ENCODE measurements at places on chromosomes 5 and 9.

- peaks cover 10% of the 10 kb centered on the region for H3K27me3 ChIP-seq
- DNase-seq: no peak
- no peak overlapping the region for H3K27ac ChIP-seq
- no peaks in the 10 kb centered on the region for H3K4me1 ChIP-seq
- H3K4me3 ChIP-seq: no peak overlapping the region
- no peaks in the 10 kb centered on the region for H3K36me3 ChIP-seq
Measured at GRCh38 chr5:135864503-135865435, 30.3 kb downstream of the SLC25A48 start.

- no peaks in the 10 kb centered on the region for H3K4me1 ChIP-seq
- DNase-seq: no peak
- no peak overlapping the region for H3K27ac ChIP-seq
- no peaks in the 10 kb centered on the region for H3K36me3 ChIP-seq
Measured at GRCh38 chr9:14524873-14525515, 168.2 kb downstream of the ZDHHC21 start.

DNA sequence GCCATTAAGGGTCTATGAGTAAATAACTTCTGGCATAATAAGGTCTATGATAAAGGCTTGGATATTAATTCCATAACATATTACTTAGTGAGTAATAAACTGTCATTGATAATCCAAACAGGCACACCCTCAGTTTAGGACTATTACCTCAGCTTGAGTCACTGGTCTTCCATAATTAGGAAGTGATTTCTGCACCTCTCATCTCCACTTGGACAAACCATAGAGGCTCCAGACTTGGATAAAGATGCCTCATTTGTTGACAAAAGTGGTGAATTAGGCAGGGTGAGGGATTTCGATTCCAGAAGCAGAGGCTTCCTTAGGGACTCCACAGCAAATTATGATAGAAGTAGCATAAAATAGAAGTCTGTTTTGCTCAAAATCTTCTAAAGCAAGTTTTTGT lies 127.5 kb upstream of the MTAP start:
- H3K4me3 ChIP-seq: no peak overlapping the region
- DNase-seq: no peak
- H3K36me3 ChIP-seq: no peaks in the 10 kb centered on the region
- H3K4me1 ChIP-seq: peaks cover 4% of the 10 kb centered on the region
- H3K27me3 ChIP-seq: no peaks in the 10 kb centered on the region

DNA sequence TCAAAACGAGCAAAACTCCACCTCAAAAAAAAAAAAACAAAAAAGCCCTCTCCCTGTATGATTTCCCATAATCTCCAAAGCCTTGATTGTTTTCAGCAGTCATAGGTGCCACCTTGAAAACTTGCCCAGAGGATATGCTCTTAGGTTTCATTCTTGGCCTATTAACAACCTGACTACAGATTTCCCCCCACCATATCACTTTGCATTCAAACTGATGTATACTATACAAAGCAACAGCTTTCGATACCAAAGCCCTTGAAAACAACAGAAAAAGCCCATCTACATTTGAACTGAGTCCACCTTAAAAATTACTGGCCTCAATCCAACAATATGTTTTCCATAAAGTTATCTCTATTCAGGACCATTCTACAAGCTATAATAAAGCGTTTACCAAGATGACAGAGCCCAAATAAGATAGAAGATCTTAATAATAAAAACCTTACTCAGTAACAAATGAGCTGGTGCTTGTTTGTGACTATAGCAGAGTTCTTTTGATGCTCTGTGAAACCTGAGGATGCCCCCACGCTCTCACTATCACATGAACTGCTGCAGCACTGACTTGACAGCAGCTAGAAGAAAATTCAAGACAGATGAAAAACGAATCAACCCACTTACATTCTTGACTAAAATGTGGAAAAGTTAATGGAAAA lies 44.4 kb downstream of the FNBP1 start:
- no peaks in the 10 kb centered on the region for H3K36me3 ChIP-seq
- no peak overlapping the region for H3K4me3 ChIP-seq
- H3K4me1 ChIP-seq: peaks cover 19% of the 10 kb centered on the region
- H3K27me3 ChIP-seq: no peaks in the 10 kb centered on the region
- DNase-seq: no peak
- H3K27ac ChIP-seq: no peak overlapping the region

- no peaks in the 10 kb centered on the region for H3K27me3 ChIP-seq
- H3K36me3 ChIP-seq: no peaks in the 10 kb centered on the region
- H3K4me3 ChIP-seq: no peak overlapping the region
- peaks cover 6% of the 10 kb centered on the region for H3K4me1 ChIP-seq
Measured at GRCh38 chr5:67201897-67202549, 5.4 kb upstream of the CD180 start.
